Progenitor cell of endocrine pancreas (in vitro differentiated cells): ENCODE measurements at places on chromosomes 12 and 14. TPM values are rescaled to one million over a fixed set of nuclear protein-coding genes. Genes with fewer than 3 reads are reported as not detected.

DNA sequence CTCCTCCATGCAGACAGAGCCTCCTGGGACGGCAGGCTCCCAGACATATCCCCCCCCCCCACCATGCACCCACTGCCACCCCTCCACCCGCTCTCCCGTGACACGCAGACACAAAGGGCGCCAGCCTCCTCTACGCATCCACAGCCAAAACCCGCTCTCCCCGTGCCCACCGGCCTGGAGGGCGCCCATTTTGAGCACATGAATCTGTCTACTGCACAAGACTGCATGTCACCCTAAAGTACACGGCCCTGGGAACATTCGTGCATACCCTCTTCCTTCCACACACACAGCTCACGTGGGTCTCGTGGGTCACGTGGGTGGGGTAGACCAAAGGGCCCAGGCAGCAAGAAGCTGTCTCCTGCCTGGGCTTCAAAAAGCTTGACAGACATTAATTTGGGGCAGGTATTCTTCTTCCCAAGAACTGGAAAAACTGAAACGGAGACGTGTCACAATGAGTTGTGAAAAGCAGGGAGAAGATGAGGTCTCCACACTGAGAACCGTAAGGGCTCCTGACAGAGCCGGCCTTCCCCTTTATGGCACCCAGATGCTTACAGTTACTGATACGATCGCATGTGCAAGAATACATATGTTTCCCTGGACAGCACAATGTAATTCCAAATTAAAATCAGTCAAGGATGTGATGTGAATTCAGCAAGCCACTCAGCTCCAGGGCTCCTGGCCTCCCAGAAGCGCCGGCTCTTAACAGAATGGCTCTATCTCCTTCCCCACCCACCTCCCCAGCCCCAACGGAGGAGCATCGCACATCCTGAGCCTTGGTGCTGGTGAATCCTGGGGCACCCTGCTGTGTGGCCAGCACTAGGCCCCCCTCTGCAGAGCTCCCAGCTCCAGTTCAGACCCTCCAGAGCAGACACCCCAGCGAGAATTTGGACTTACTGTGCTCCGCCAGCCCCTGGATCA is 1.9 kb downstream of the TGFB3 start:
- DNase-seq, result no peak

- no peak for DNase-seq
Observed at GRCh38 chr12:5650829-5651461, 219.0 kb downstream of the NTF3 start.

DNA sequence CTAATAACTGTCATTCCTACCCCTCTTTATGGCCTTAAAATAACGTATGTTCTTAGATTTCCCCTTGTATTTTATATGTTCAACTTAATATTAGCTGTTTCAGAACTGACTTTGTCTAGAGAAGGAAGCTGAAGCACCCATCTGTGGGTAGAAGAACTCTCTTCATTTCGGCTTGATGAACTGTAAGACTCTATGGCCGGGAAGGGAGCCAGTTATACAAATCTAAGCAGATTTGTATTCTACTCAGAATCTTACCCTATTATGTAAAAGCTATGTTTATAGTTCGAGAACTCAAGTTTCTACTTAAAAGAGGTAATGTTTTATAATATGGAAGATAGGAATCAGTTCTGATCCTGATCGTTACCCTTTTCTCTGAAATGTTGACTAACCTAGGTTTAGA is 390.9 kb upstream of the PRICKLE1 start:
- no peak for DNase-seq

The KRT6B gene
- total RNA-seq, result not detected in 2 replicates

The GLS2 gene
- 3.1 and 3.8 TPM in 2 replicates for total RNA-seq

The DEPDC4 gene
- 3.9 and 4.3 TPM in 2 replicates for total RNA-seq
